ENCODE measurements at places on chromosomes 6 and 20. TPM values are rescaled to one million over a fixed set of nuclear protein-coding genes. Genes with fewer than 3 reads are reported as not detected.

The MDFI gene
- total RNA-seq: 0.46 TPM

The TMC2 gene
- not detected for total RNA-seq

The COL19A1 gene
- total RNA-seq: not detected

The TSBP1 gene
- total RNA-seq: not detected

The FERMT1 gene
- total RNA-seq: 13.4 TPM

The CYP24A1 gene
- 193 TPM for total RNA-seq

The PAX1 gene
- not detected for total RNA-seq

The HLA-DOB gene
- not detected for total RNA-seq

The ZFP57 gene
- total RNA-seq: not detected

The EPHA7 gene
- 0.18 TPM for total RNA-seq

The FAM110A gene
- total RNA-seq: 10.7 TPM

The ME1 gene
- total RNA-seq: 40.1 TPM

The FAM162B gene
- total RNA-seq: not detected

The TSHZ2 gene
- total RNA-seq: not detected

The LRRC73 gene
- 0.88 TPM for total RNA-seq

The TAF8 gene
- 14.6 TPM for total RNA-seq

The TMEM151B gene
- total RNA-seq: 0.07 TPM

The MEI4 gene
- not detected for total RNA-seq

The CPNE5 gene
- total RNA-seq: not detected

The FAM50B gene
- 5.4 TPM for total RNA-seq

The FOXQ1 gene
- 6.2 TPM for total RNA-seq

The EFCAB8 gene
- total RNA-seq: not detected

The SLCO4A1 gene
- 11.9 TPM for total RNA-seq

The TBC1D7 gene
- total RNA-seq: 31.0 TPM

The CAGE1 gene
- total RNA-seq: not detected

Measured in A549 treated with GW870086 at 1 μM for 4 hours (cell line).